ENCODE measurements at places on chromosomes 5 and 9.

- no peak for DNase-seq
Observed at GRCh38 chr5:170365011-170365410, 24.2 kb downstream of the KCNMB1 start.

GRCh38 chr5:15233566-15233965 lies 266.4 kb upstream of the FBXL7 start:
- no peak for DNase-seq

GRCh38 chr5:34503379-34504253 lies 152.5 kb upstream of the RAI14 start:
- no peak for DNase-seq

DNA sequence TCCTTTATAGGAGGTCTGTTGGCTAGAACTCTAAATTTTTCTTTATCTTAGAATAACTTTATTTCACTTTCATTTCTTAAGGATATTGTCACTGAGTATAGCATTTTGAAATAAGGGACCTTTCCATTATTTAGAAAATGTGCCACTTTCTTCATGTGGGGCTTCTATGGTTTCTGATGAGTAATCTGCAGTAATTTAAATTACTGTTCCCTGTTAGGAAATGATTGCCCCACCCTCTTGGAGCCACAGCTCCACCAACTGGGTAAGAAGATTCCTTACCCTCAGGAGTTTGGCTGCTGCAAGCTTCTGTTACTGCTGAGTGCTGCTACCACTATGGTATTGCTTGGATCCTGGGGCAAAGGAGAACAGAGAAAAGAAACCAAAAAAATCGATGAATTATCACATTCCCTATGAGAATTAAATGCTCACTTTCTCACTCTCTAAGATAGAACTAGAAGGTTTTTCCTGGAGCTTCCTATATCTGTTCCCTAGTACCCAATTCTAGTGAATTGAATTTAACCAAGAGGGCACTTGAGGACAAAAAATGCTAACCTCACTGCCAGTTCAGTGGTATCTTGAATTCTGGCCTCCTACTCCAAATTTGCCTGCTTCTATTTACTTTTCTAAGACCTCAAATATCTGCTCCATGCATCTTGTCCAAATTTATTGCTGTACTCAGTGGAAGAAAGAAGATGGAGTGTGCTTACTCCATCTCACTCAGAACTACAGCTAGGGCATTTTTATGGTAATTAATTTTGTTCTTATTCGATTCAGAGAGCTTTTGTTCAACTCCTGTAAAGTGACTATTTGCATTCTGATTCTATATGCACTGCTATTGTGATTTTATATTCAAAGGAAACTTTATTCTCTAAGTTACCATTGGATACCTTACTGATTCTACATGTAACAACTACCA lies 2111.3 kb downstream of the MAT2B start:
- no peak for DNase-seq

- DNase-seq: no peak
Observed at GRCh38 chr5:77390795-77391194, 101.3 kb downstream of the WDR41 start.

Measured in stimulated activated CD4-positive, alpha-beta T cell treated with anti-CD3 and anti-CD28 coated beads, Interleukin-1b, Interleukin-23, amount 100 ng/mL, for 1 hour (primary cell).